Neural progenitor cell (in vitro differentiated cells): ENCODE measurements at places on chromosomes 7 and 10. TPM values are rescaled to one million over a fixed set of nuclear protein-coding genes. Genes with fewer than 3 reads are reported as not detected.

Gene GIMAP5
- 0.03 TPM in 1 of 2 replicates, not detected in the other for total RNA-seq

- DNase-seq: no peak
Observed at GRCh38 chr10:11462071-11462470, 149.4 kb downstream of the USP6NL start.

DNA sequence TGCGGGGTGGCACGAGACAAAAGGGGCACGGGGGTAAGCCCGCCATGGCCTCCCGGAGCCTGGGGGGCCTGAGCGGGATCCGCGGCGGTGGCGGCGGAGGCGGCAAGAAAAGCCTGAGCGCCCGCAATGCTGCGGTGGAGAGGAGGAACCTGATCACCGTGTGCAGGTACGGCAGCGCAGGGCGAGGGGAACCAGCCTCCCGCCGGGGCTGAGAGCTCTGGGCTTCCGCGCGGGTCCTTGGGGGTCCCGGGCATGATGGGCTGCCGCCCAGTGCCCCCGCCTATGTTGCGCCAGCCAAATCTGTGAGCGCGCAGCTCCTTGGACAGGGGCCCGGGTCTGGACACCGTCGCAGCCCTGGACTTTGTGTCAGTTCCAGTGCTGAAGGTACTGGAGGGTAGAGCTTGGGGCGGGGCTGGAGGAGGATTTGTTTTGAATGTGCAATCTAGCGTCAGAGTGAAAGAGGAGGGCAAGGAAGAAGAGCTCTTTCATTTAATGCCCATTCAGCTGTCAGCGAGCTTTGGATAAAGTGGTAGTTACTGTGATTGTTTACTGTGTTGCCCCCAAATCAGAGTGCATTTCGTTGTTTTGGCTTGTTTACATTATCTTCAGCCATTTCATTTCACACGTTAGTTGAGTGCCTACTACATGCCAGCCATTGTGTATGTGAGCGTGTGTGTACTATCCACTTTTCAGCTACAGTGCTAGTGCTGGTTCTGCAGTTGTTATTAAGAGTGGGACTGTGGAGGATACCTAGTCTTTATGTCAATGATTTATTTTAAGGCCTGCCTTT, 777 bp downstream of the RUNDC3B start:
- peak; percentile 62 for DNase-seq

- no peak for DNase-seq
Observed at GRCh38 chr10:63987212-63987611, 466.0 kb downstream of the REEP3 start.

- DNase-seq: no peak
Observed at GRCh38 chr7:141227454-141227853, 153.6 kb downstream of the TMEM178B start.
